ENCODE measurements at places on chromosomes 6 and 20. TPM values are rescaled to one million over a fixed set of nuclear protein-coding genes. Genes with fewer than 3 reads are reported as not detected.

GRCh38 chr6:144469144-144469575 is 184.0 kb downstream of the UTRN start:
- H3K4me1 ChIP-seq: no peaks in the 10 kb centered on the region
- H3K27ac ChIP-seq: no peak overlapping the region
- peaks cover 9% of the 10 kb centered on the region for H3K36me3 ChIP-seq
- no peaks in the 10 kb centered on the region for H3K27me3 ChIP-seq
- H3K4me3 ChIP-seq: no peak overlapping the region

Gene SLC16A10
- 1.7 TPM for total RNA-seq

- no peaks in the 10 kb centered on the region for H3K27me3 ChIP-seq
- no peak for DNase-seq
- H3K27ac ChIP-seq: no peak overlapping the region
Measured at GRCh38 chr6:106967936-106968555, 6.5 kb downstream of the CD24 start.

Gene TRIM15
- total RNA-seq: not detected

Gene SLC32A1
- total RNA-seq: not detected
